ENCODE measurements at places on chromosomes 7 and 10. TPM values are rescaled to one million over a fixed set of nuclear protein-coding genes. Genes with fewer than 3 reads are reported as not detected.

- no peak for DNase-seq
Observed at GRCh38 chr10:84659497-84660439, 331.4 kb downstream of the CCSER2 start.

DRGX gene
- total RNA-seq = not detected

DNA sequence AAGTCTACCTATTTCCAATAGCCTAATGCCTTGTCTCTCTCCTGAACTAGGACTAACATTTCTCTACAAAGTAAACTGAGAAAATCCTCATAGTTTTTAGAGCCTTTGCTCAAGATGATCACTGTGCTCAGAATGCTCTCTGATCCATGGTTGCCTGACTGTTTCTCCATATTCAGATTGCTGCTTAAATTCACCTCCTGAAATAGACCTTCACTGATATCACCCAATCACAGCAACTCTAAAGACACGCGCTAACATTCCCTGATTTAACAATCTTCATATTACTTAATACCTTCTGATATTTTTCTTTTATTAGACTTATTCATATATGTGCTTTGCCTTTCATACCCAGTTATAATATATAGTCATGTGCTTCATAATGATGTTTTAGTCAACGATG, 148.9 kb upstream of the SP4 start:
- DNase-seq = no peak

- no peak for DNase-seq
Observed at GRCh38 chr10:62081341-62082270, 180.1 kb downstream of the ARID5B start.

BLNK gene
- total RNA-seq = not detected

- DNase-seq = no peak
Observed at GRCh38 chr7:148567524-148567923, 23.0 kb upstream of the C7orf33 start.

ACSL5 gene
- total RNA-seq = 49.5 TPM

ITGA8 gene
- total RNA-seq = not detected

DNA sequence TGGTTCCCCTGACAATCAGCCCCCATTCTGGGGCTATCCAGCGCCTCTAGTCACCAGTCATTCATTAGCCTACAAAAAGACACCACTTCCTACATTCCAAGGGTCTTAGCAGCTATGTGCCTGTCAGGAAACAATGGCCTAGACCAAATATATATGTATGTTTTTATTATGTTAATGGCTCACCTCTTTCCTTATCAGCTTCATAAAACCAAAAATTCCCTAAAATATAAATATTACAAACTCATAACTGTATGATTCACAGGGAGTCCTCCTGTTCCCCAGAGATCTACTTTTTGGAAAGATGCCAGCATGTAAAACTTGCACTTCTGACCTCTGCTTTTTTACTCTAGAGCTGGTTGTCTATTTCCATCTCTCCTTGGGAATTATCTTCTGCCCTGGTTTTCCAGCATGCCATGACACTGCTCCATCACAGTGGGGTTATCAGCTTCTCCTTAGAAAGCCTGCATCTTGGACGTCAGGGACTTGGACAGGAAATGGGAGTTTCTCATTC, 79.2 kb downstream of the ABCA13 start:
- DNase-seq = no peak

Data from activated naive CD4-positive, alpha-beta T cell treated with anti-CD3 and anti-CD28 coated beads, Interleukin-2, amount 50 U/mL, for 72 hours (primary cell).